NB4 (cell line): ENCODE measurements at places on chromosomes 5 and 9.

- DNase-seq = peak; percentile 32
Observed at GRCh38 chr9:111386386-111386785, 56.4 kb upstream of the OR2K2 start.

DNA sequence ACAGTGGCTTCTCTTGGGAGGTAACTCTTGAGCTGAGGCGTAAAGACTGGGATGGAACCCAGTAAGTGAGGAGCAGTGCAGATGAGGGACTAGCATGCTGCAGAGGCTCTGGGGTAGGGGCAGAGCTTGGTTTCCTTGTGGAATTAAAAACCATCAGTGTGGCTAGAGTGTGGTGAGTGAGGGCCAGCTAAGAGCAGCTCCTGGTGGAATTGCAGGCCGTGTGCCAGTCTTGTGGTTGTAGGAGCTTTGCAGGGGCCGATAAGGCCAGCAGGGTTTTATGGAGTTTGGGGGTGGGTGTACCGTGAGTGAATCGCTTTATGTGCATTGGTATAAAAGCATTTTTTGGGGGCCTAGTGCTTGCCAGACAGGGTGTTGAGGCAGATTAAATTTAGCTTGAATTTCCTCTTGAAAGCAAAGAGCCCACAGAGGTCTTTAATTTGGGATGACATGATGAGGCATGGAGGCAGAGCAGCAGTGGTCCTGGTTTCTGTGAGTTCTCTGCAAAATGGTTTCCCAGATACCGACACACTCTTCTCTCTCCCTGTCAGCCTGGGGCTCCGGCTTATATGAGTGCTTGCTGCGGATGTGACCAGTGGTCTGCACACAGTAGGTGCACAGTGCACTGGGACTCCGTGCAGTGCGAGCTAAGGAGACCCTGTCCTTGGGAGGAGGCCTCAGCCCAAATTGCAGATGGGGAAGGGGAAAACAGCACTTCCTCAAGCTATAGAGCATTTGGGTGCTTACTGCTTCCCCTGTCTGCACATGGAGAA, 176.4 kb upstream of the PITX1 start:
- no peak for DNase-seq

DNA sequence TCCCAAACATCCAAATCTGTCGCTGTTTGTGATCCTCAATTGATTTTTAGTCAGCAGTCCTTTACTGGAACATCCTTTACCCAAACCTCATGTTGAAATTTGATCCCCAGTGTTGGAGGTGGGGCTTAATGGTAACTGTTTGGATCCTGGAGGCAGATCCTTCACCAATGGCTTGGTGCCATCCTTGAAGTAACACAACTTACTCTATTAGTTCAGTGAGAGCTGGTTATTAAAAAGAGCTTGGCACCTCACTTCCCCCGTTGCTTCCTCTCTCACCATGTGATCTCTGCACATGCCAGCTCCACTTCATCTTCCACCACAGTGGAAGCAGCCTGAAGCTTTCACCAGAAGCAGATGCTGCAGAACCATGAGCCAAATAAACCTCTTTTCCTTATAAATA, 40.3 kb downstream of the DNAJB5 start:
- peak; percentile 31 for DNase-seq

DNA sequence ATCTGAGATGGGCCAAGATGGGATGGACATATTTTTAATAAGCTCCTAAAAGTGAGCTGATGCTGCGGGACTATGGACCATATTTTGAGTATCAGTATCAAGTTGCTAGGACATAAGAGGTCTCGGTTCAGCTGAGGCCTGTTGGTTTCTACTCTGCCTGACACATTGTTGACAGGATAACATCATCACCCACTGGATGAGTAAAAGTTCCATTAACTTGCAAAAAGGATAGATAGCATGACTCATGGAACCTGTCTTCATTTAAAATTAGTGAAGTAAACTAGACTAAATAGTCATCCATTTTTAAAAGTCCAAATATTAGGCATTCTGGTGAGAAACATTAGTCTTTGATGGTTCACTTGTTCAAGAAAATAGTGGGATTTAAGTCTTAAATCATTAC, 33.3 kb downstream of the PARP8 start:
- DNase-seq = no peak

- DNase-seq = no peak
Observed at GRCh38 chr9:13554626-13555025, 275.1 kb upstream of the MPDZ start.

- DNase-seq = no peak
Observed at GRCh38 chr5:92838253-92838652, 742.8 kb downstream of the NR2F1-AS1 start.

- no peak for DNase-seq
Observed at GRCh38 chr5:159489779-159490178, 159.5 kb upstream of the IL12B start.

DNA sequence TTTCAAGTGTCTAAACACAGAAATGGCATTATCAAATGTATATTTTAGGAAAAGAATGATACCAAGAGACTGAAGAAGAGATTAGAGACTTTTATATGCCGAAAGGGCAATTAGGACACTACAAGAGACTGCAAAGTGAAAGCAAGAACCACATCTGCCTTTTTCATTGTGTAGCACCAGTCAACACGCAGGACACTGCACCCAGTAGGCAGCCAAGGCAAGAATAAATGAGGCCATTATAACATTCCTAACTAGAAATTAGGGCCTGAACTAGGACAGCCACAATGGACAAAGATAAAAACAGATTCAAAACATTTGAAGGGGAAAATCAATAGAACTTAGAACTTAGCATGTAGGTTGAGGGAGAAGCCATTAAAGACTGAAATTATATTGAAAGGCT, 10.8 kb downstream of the CETN3 start:
- DNase-seq = no peak

DNA sequence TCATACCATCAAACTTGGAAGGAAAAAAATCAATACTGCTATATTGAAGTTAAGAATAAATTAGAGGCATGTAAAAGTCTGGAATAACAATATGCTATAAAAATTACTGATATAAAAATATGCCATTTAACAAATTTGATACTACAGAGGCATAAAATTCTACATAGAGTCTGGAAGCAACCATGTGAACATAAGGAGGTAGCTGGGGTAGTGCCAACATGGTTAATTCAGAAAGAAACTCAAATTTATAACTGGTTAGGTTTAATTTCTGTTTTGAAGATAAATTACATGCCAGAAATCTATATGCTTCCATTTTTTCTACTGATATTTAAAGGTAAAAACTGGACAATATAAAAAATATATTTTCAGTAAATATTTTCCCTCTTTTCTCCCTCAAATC, 103.1 kb upstream of the NR4A3 start:
- no peak for DNase-seq

GRCh38 chr5:153470736-153471135, 19.7 kb upstream of the GRIA1 start:
- DNase-seq = no peak

- DNase-seq = no peak
Observed at GRCh38 chr5:1925111-1926070, 42.7 kb upstream of the IRX4 start.

DNA sequence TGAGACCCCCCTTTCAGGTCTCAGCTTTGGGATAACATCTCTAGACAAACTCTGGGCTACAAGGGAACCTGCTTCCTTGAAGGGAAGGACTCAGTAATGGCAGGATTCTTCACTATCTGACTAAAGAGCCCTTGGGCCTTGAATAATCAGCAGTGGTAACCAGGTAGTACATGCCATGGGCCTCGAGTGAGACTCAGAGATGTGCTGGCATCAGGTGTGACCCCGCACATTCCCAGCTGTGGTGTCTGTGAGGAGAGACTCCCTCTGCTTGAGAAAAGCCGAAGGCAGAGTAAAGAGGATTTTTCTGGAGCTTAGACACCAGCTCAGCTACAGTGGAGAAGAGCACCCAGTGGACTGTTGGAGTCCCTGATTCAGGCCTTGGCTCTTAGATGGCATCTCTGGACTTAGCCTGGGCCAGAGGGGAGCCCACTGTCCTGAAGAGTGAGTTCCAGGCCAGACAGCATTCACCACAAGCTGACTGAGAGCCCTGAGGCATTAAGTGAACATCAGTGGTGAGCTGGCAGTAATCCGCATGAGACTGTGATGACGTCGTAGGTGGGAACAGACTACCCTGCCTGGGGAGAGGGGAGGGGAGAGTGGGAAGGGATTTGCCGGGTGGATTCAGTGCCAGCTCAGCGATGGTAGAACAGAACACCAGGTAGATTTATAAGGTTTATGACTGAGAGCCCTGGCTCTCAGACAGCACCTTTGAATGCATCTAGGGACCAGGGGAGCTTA, 5.3 kb upstream of the ZNF782 start:
- no peak for DNase-seq

DNA sequence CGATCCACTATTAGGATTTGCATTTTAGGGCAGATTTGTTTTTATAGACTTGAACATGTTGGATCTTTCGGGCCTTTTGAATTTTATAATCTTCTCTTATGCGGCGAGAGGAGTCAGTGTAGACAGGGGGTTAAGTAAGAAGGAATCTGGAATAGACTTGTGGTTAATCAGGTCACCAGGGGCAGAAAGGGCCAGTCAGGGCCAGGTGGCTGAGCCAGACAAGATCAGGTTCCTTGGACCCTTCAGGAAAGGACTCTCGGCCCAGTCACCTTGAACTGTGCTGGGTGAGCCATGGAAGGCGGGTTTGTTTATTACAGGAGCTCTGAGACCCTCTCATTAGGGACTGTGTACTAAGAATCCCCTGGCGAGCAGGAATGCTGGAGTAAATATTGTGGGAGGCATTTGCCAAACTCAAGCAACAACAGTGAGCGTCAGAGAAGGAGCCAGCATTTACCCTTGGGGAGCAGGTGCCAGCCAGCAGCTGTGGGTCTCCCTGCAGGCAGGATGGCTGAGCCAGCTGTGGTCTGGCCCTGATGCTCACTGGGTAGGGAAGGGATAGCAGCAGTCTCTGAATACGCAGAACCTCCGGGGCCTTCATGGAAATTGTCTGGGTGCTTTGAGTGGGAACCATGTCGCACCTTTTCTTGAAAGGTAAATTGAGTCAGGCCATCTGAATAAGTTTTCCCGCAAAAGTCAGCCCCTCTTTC, 79.2 kb downstream of the UBE2QL1 start:
- DNase-seq = no peak

DNA sequence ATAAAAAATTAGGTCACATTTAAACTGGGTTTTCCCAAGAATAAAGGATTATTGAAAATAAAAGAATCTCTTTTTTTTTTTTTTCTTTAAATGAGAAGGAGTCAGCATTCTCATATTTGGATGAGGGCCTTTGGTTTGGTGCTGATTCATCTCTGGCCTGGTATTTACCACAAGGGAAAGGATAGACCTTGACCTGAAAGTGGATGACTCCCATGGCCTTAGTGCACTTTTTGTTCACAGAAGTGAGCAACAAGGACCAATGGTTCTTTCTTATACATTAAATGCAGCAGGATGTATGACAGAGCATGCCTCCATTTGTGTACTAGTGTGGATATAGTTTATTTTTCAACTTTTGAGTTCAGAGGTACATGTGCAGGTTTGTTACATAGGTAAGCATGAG, 6.9 kb downstream of the YTHDC2 start:
- DNase-seq = no peak

DNA sequence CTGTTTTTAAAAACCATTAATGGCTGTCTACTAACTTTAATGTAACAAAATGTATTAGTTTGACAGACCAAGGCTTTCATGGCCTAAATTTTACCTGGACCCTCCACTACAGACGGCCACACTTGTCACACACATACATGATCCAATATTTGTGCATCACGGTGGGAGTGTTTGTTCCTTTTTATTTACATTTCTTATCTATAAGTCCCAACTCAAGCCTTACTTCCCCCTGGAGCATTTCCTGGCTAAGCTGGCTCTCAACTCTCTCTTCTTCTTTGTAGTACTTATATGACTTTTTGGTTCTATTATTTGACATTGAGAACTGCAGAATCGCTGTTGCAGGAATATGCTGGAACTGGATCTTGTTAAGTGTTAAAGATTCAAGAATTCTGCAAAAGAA, 534.4 kb downstream of the RAB3C start:
- DNase-seq = no peak

DNA sequence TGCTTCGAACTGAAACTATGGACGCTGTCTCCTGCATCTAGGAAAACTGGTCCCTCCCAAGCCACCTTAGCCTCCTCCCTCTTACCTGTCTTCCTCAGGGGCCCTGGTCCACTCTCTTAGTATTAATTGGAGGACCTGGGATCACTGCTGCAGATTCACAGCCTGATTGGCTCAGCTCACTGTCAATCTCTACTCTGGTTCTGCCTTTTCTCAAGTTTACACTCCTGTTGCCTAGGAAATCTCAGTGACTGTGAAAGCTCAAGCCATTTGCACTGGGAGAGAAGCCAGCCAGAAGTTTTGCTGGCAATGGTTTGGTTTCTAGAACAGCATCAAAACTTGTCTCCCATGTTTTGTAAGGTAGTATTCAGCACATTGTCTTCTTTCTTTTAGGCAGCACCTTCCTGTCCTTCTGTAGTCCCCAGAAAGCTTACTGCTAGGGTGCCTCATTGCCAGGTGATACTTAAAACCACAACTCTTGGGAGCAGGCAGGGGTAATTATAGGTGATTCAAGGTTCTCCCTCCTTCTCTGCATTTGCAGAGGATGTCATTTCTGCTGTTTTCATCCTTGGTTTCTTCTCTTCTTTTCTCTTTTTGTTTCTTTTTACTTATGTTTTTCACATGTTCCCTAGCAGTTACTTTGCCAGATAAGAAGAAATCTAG, at the start of gene CAPSL:
CAPSL (minus strand) TSS at position 55 of the 660 bp plus-strand sequence. CDS start 17,502 bp downstream, outside the sequence.
- DNase-seq = peak; percentile 26

- peak; percentile 65 for DNase-seq
Observed at GRCh38 chr9:21392270-21392669, 7.1 kb upstream of the IFNA2 start.

- DNase-seq = no peak
Observed at GRCh38 chr5:127375124-127375523, 84.5 kb downstream of the MEGF10 start.

DNA sequence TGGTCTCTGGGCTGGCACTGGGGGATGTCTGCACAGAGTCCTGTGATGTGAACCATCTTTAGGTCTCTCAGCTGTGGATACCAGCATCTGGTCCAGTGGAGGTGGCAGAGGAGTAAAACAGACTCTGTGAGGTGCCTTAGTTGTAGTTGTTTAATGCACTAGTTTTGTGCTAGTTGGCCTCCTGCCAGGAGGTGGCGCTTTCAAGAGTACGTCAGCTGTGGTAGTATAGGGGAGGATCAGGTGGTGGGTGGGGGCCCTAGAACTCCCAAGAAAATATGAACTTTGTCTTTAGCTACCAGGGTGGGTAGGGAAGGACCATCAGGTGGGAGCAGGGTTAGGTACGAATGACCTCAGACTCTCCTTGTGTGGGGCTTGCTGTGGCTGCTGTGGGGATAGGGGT, 197.1 kb downstream of the TMC1 start:
- no peak for DNase-seq

GRCh38 chr5:77339337-77339890, 128.9 kb downstream of the PDE8B start:
- DNase-seq = no peak

GRCh38 chr9:13215791-13216554, 63.5 kb downstream of the MPDZ start:
- no peak for DNase-seq

DNA sequence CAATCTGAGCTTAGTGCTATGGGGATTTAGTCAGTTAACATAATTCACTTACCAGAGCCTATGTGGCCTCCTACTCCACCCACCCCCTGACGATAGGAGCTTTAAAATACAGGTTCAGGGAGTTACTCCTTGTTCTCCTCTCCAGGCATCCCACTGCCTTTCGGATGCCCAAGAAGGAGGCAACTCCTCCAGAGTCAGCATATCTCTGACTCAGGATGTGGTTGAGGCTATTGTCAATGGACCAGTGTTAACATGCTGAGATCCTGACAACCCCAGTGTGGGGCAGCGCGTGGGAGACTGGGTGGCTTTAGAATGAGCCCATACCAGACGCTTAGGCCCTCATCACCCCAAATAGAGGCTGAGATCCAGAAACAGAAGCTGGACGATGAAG, 27.4 kb downstream of the BICD2 start:
- peak; percentile 42 for DNase-seq
